ENCODE measurements at places on chromosomes 7 and 10. TPM values are rescaled to one million over a fixed set of nuclear protein-coding genes. Genes with fewer than 3 reads are reported as not detected.

The TRAPPC14 gene
- total RNA-seq = 6.1 TPM

The PANK1 gene
- total RNA-seq = 14.0 TPM

The DPP6 gene
- total RNA-seq = 0.86 TPM

The CPEB3 gene
- 14.6 TPM for total RNA-seq

- DNase-seq = no peak
These were observed 921.5 kb downstream of the TYW1 start for GRCh38 chr7:67918158-67918557.

DNA sequence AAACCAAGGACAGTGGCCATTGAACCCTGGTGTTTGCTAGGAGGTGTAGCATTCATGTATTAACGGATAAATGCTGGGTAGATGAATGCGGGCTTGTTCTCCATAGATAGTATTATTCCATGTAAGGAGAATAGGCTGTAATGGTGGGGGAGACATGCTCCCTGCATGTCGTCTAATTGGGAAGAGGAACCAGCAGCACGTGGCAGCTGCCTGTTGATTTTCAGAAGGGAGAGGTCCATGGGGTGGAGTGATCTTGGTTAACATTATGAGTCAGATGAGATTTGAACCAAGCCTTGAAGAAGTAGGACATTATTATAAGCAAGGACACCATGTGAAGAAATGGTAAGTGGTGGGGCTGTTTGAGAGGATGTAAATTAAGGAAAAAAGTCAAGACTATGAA lies 112.5 kb downstream of the WNT2 start:
- DNase-seq = no peak

DNA sequence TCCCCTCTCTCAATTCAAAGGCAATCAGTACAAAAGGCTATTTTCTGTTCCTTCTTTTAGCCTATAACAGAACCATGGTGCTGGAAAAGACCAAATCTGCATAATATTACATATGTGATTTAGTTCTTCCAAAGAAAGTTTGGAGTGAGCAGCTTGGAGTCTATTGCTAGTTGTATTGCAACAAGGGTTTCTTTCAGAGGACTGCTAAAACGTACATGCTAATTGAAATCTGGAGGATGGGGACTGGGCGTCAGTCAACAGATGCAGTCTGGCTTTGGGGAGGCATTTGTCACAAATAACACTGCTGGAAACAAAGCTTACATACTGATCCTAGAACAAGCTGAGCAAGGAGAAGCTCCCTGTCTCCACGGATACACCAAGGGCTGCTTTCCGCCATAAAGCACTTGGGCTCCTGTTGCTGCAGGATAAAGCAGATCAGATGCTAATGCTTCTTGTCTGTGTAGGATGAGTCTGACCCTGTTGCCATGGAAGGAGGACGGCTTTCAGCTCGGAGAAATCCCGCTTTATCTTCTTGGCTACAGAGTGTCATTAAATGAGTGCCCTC lies 883.5 kb downstream of the SORCS1 start:
- no peak for DNase-seq

- no peak for DNase-seq
These were observed 45.6 kb upstream of the FIGNL1 start for GRCh38 chr7:50495746-50496145.

DNA sequence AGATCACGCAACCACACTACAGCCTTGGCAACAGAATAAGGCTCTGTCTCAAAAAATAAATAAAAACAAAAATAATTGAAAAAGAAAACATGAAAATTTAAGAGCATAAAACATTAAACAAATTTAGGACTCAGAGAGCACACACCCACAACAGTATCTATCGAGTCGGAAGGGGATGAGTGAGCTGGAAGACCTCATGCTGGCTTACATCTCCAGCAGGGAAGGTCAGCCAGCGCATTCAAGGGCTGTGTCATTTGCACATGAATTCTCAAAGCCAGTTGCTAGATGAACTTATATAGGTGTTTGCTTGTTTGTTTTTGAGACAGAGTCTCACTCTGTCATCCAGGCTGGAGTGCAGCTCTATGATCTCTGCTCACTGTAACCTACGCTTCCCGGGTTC lies 50.3 kb downstream of the SRRM3 start:
- no peak for DNase-seq

DNA sequence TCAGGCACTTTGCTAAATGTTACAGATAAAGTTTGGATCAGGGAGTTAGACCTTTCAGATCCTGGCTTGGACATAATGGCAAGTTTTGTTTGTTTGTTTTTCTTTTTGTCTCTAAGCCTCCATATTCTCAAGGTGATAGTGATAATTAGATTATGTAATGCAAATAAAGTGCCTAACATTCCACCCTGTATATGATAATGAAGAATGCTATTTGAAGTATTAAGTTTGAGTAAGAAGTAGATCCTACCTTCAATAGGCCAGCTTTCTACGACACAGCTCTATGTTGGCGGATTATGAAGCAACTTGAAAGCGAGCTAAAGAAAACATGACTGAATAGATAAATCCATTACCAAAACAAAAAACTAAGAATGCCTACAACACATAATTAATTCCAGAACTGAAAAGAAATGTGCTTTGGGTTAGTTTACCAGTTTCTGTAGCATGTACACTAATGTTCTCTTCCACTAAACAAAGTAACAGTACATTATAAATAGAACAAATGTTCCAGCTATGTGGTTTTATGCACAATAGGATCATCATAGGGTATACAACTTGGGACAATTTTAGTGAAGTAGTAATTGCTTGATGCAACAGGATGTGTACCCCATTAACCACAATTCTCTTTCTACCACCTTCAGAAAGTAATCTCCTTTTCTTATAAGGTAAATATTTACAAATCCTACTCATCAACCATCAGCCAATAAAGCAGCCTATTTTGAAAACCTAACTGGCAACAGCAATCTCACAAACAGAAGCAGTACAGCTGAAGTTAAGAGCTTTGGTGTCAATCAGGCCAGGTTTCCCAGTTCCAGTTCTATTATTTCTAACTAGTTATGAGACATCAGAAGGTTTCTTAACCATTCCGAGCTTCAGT lies 1.5 kb downstream of the SEM1 start:
- no peak for DNase-seq

DNA sequence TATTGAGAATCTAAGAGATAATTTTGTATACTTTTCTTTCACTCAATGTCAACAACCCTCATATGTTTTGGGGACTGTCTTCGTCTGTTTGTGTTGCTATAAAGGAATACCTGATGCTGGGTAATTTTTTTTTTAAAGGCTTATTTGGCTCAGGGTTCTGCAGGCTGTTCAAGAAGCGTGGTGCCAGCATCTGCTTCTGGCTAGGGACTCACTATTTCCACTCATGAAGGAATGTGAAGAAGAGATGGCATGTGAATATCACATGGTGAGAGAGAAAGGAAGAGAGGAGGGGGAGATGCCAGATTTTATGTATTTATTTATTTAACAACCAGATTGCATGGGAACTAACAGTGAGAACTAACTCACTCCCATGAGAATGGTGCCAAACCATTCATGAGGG lies 827.4 kb upstream of the PHF14 start:
- no peak for DNase-seq

Measured in heart right ventricle (tissue), 16 donors.